ENCODE measurements at places on chromosomes 7 and 10. TPM values are rescaled to one million over a fixed set of nuclear protein-coding genes. Genes with fewer than 3 reads are reported as not detected.

GRCh38 chr7:50362142-50362541 is 57.6 kb downstream of the IKZF1 start:
- DNase-seq = peak; percentile 67

DNA sequence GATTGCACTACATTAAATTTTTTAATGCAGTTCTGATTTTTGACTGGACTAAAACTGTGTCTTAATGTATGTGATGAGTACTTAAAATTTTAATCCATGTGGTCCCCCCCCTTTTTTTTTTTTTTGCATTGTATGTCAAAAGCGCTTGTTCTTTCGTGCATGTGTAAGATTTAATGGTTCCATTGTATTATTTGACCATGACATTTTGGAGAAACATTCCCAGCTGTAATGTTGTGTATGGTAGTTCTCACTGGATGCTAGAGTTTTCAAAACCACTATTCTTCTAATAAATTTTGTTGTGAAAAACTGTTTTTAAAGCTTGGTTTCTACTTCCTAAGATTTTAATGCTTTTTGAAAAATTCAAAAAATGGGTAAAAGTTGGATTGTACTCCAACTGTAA is 132.0 kb downstream of the LCOR start:
- no peak for DNase-seq

DNA sequence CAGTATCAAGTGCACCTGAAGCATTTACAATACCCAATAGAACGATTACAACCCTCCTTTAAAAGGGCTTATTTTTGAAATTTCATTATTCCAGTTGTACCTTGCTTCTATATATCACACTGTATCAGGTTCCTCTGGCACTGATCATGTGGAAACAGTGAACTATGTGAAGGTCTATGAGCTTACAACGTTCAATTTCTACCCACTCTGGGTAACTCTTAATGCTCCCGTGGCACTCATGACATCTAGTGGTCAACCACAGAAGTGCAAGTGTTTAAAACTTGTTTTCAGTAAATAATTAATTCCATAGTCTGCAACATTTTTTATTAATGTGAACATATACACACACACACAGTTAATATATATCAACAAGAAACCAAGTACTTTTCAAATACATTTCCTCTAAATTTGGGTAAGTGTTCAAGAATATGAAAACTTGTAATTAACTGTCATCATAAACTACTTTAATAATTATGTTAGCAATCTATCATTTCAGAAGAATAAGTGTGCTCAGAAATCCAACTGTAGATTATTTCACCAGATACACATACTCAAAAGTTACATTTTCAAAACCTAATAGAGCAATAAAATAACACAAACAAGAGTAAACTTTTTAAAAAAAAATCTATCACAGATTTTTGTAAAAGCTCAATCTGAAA is 61.0 kb downstream of the MPP7 start:
- peak; percentile 80 for DNase-seq

DNA sequence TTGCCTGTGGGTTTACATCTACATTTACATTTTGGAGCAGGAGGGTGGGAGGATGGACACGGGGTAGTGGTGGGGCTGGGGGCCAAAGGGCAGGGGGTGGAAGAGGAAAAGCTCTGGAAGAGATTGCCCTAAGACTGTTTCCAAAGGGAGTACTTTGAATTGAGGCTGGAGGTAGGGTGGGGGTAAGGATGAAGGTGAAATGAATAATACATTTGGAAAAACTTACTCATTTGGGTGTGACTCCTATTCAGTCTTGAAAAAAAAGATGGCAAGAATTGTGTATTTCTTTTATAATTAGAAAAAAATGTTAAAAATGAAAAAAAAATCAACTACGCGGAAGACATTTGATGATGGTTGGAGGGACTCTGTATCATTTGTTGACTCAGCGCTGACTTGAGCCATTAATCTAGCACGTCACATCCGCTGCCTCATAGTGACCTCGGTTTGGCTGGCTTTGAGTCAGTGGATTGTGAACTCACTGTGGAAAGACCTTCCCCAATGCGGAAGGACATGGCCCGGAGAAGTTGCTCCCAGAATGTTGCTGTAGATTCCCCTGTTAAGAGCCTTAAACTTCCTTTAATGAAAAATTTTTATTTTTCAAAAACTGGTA is 2.8 kb downstream of the FAM180A start:
- DNase-seq = no peak

ZPBP gene
- total RNA-seq = not detected

GRCh38 chr7:64515781-64516180 is 47.1 kb downstream of the ZNF680 start:
- no peak for DNase-seq

ABI1 gene
- 54.5 TPM for total RNA-seq

SLC25A28 gene
- 55.8 TPM for total RNA-seq

DYNC1I1 gene
- not detected for total RNA-seq

DNA sequence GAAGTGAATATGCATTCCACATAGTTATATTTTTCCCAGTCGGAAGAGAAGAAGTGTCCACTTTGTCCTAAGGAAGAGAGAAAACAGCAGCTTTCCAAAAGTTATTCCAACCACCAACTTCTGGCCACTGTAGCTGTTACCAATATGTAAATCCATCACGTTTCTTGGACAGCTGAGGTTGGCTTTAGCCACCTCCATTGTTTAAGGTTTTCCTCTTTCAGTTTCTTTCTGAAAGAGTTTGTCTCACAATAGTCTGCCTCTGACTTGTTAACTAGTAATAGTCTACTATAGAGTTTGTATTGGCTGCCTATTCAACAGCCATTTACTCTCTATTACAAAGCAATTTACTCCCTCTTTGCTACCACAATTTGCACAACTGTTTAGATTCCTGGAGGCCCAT is 457.6 kb upstream of the LRRN3 start:
- no peak for DNase-seq

Data from activated CD4-positive, alpha-beta T cell treated with anti-CD3 and anti-CD28 coated beads, Interleukin-2, amount 10 ng/mL, durations not matched to agents 24 days and 14 days (primary cell).